Progenitor cell of endocrine pancreas (in vitro differentiated cells): ENCODE measurements at places on chromosomes 4 and X.
A peak's percentile ranks its signal among the peaks of the same experiment; 100 is the strongest.

GRCh38 chr4:151263455-151263854 is 13.5 kb upstream of the PRSS48 start:
- H3K36me3 ChIP-seq = peaks cover 4% of the 10 kb centered on the region
- H3K27ac ChIP-seq = no peak overlapping the region
- H3K27me3 ChIP-seq = no peaks in the 10 kb centered on the region
- no peak overlapping the region for H3K4me3 ChIP-seq
- DNase-seq = no peak

- H3K36me3 ChIP-seq = peaks cover 2% of the 10 kb centered on the region
- no peaks in the 10 kb centered on the region for H3K27me3 ChIP-seq
- peak within 1 kb of the TSS; percentile 75 for H3K4me3 ChIP-seq
Observed at GRCh38 chr4:139665690-139666529, at the start of gene MGST2. Gene MGST2 (plus strand): TSS chr4:139665819. CDS start chr4:139666020, 201 bp downstream.

- H3K4me3 ChIP-seq = no peak overlapping the region
- no peak for DNase-seq
- H3K4me1 ChIP-seq = peaks cover 8% of the 10 kb centered on the region
- peaks cover 19% of the 10 kb centered on the region for H3K27me3 ChIP-seq
Observed at GRCh38 chr4:62513306-62513705, 1313.2 kb downstream of the ADGRL3 start.

DNA sequence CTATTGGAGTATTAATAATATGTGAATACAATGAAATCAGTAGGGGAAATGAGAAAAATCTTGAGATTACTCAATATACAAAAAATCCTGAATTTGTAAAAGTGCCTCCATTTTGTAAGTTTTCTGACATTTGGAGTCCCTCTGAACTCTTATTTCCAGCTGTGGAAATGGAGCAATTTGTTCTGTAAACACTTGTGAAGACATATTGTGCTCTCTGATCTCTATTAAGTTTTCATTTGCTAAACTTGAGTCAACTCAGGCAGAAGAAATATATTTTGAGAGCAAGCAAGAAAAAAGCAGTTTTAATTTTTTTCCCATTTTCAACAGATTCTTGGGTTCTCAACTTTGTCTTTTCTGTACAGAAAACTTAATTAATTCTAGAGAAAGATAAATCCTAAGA is 51.4 kb upstream of the PCDH18 start:
- no peak overlapping the region for H3K4me3 ChIP-seq
- no peaks in the 10 kb centered on the region for H3K27me3 ChIP-seq

DNA sequence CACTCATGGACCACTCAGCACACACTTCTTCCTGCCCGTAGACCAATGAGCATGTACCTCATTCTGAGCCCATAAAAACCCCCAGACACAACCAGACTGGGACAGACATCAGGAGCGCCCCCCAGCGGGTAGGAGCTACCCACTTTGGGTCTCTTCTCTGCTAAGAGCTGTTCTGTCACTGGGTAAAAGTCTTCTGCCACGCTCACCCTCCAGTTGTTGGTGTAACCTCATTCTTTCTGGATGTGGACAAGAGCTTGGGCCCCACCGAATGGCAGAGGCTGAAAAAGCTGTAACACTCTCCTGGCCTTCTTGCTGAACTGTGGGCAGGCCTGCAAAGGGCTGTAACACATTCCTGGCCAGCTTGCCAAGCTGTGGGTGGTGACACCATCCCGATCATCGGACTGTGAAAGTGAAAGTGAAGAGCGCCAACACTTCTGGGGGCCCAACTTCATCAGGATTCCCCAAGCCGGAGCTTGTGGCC is 137.6 kb downstream of the TECRL start:
- DNase-seq = no peak
- H3K27ac ChIP-seq = no peak overlapping the region
- no peaks in the 10 kb centered on the region for H3K27me3 ChIP-seq
- H3K4me3 ChIP-seq = no peak overlapping the region
- no peaks in the 10 kb centered on the region for H3K36me3 ChIP-seq

DNA sequence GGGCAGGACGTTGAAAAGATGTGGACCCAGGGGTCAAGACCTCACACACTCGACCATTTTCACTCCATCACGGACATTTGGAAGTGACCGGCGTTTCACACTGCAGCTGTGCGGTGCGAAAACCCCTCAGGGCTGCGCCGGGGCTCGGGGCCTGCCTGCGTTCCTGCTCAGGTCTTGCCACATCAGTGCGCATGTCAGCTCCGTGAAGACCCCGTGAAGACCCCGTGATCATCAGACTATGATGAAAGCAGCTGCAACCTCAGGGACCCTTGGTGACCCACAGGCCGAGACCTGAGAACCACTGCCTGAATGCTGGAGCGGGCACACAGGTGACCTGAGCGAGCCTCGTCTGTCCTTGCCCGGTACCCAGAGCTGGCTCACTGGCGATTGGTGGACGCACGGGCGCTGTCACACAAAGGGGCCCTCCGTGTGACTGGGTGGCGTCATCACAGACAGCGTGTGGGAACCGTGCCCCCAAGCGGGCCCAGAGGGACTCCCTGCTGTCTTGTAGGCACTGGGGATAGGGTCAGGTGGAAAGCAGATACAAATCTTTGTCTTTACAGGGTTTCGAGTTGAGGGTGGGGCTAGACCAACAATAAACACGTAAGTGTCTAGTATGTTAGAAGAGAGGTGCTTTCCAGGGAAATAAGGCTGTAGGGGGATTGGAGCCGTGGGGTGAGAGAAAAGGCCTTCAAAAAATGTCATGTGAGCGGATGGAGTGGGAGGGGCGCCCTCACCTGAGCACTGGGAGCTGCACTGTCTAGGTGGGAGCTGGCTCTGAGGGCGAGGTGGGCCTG is 12.7 kb downstream of the MSANTD1 start:
- H3K4me3 ChIP-seq = no peak overlapping the region
- no peak for DNase-seq
- no peaks in the 10 kb centered on the region for H3K27me3 ChIP-seq

DNA sequence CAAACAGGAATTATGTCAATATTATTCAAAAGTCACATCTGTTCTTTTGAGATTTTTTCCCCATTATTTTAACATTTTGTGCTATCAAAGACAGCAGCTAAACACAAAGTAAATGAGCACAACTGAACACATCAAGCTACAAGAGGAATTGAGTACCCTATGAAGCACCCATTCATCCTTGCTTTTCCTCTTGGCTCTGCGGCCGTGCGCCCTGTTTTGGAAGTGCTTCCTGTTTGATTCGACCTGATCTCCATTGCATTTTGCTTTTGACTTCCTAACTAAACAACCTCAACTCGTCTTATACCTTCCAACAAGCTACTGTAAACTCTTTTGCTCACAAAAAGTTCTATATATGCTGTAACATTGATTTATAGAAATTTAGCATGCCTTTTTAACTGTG is 85.0 kb downstream of the SCFD2 start:
- no peaks in the 10 kb centered on the region for H3K4me1 ChIP-seq
- H3K36me3 ChIP-seq = no peaks in the 10 kb centered on the region
- no peak for DNase-seq

DNA sequence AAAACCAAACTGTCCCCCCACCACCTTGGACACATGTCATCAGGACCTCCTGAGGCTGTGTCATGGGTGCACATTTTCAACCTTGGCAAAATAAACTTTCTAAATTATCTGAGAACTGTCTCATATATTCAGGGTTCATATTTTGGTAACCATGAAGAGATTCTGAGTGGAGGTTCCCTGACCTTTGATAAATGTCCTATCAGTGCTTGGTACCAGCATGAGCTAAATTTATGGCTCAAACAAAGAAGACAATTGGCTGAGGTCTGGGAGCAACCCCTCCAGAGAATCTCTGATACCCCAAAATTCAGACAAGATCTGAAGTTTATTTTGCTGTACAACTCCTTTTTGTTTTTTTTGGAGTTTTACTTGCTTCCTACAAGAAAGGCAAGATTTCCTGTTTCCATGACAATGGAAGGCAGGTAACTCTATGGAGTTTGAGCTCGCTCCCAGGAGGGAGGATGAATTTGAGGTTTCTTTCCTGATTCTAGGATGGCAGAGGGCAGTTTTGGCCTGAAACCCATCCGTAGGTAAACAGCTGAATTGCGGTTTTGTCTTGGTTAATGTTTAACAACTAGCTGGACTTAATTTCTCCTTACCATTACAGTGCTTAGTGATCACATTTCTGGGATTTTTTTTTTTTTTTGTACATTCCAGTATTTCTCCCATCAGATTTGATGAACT is 14.5 kb downstream of the UGT2B15 start:
- no peak overlapping the region for H3K4me3 ChIP-seq
- H3K27ac ChIP-seq = peak overlapping the region; percentile 92
- H3K27me3 ChIP-seq = no peaks in the 10 kb centered on the region
- peaks cover 17% of the 10 kb centered on the region for H3K36me3 ChIP-seq
- DNase-seq = no peak
